Airway epithelial cell (primary cell): ENCODE measurements at places on chromosomes 7 and 10. TPM values are rescaled to one million over a fixed set of nuclear protein-coding genes. Genes with fewer than 3 reads are reported as not detected.

Gene TSPAN33
- 6.2 TPM in 2 replicates for total RNA-seq

Gene AKR1C2
- total RNA-seq: 167 and 181 TPM in 2 replicates

Gene LIPF
- total RNA-seq: not detected in 2 replicates

Gene ITPRID1
- 0.14 TPM in 1 of 2 replicates, not detected in the other for total RNA-seq

Gene ALOX5
- total RNA-seq: 0.09 and 0.42 TPM in 2 replicates

Gene PILRA
- total RNA-seq: not detected in 2 replicates

Gene ZNF485
- 2.8 and 3.0 TPM in 2 replicates for total RNA-seq

Gene PYROXD2
- total RNA-seq: 5.2 and 6.0 TPM in 2 replicates
